ENCODE measurements at places on chromosomes 6 and 20.

GRCh38 chr6:103027271-103027931, 1633.9 kb downstream of the GRIK2 start:
- no peak for DNase-seq

DNA sequence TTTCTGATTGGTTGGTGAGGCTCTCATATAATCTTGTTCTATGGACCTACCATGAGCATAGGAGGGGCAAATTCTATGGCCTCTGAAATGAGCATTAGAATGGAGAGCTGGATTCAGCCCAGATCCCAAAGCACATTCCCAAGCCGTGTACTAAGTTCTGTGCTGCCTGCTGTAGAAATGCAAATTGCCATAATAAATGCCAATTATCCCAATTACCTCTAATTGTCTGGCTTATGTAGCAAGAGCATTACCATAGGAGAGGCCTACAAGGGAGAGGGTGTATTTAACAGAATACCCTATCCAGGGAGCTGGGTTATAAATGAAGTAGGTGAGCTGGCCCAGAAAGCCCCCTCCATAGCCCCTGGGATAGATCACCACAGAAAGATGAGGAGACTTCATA, 126.8 kb downstream of the LRFN2 start:
- DNase-seq, result no peak

DNA sequence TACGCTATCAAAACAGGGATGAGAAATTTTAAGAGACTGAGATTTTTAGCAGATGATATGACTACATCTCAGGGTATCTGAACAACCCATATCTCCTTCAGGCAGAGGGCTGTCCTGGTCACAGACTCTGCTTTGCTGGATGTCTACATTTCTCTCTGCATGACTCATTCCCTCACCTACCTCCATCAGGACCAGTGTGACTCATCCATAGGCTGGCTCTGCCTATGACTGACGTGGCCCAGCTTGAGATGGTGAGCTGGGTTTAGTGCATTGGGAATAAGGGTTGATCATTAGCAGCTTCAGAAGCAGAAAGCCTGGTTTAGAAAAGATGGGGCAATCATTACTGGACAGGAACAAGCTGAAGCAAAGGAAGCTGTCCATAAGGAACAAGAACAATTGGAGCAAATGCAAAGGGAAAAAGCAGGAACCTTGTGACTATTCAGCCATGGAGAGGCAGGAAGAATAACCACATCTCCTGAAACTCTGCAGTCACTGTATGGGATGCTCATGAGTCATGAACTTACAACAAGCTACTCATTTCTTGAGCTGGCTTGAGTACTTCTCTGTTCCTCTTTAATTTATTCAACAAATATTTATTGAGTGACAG, 86.4 kb upstream of the CBLN4 start:
- DNase-seq, result no peak

DNA sequence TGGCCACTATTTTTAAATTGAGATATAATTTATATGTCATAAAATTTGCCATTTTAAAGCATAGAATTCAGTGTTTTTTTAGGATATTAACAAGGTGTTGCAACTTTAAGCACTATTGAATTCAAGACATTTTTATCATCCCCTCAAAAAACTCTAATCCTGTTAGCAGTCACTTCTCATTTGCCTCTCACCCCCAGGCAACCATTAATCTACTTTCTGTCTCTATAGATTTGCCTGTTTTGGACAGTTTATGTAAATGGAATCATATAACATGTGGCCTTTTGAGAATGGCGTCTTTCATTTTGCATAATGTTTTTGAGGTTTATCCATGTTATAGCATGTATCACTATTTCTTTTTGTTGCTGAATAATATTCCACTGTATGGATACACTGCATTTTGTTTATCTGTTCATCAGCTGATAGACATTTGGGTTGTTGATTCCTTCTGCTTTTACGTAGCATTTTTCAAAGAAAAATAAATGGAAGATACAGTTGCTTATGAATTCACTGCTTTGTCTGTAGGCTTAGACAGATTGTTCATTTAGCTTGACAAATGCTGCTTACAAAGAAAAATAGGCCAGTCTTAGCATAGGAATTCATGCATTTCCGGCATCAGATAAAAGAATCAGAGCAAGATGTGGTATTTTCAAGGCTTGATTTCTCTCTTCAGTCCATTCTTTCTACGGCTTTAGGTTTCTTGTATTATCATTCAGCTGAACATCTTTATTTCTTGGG, 52.9 kb downstream of the STK4 start:
- DNase-seq, result no peak

GRCh38 chr6:84166395-84166794, 61.0 kb downstream of the CEP162 start:
- no peak for DNase-seq

GRCh38 chr20:33298391-33298790, 15.4 kb downstream of the BPIFB1 start:
- DNase-seq, result no peak

DNA sequence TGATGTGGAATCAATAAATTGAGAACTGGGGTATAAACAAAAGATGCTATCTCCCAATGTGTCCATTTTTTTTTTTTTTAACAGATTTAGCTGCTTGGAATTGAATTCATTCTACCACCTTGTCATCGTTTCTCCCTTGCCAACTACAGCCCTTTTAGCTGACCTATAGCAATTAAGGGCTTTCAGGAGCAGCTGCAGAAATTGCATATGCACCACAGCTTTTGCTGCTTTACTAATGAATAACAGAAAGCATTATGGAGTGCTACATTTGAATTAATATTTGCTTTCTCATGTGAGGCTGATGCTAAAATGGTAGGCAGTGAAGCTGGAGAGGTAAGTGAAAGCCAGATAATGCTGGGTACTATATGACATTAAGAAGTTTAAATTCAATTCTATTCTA, 5.7 kb downstream of the SESN1 start:
- no peak for DNase-seq

DNA sequence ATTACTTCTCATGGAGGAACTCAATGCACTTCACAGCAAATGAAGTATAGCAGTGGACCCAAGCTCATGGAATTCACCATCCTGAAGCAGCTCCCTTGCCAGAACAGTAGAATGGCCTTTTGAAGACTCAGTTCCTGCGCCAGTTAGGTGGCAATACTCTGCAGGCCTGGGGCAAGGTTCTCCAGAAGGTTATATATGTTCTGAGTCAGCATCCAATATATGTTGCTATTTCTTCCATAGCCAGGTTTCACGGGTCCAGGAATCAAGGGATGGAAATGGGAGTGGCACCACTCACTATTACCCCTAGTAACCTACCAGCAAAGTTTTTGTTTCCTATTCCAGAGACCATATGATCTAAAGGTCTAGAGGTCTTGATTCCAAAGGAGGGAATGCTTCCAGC, 56.4 kb upstream of the CNKSR3 start:
- no peak for DNase-seq
